HS-5 (cell line): ENCODE measurements at places on chromosomes 6 and 20.
A peak's percentile ranks its signal among the peaks of the same experiment; 100 is the strongest.

GRCh38 chr20:237489-237888 is 10.4 kb downstream of the DEFB129 start:
- no peak for DNase-seq

- DNase-seq, result no peak
Measured at GRCh38 chr20:22402550-22402949, 181.8 kb downstream of the FOXA2 start.

GRCh38 chr20:64079273-64080012 is at the start of gene RGS19:
RGS19 (minus strand) TSS chr20:64079518; CDS start chr20:64076886, 2,632 bp downstream.
- DNase-seq, result no peak

GRCh38 chr20:54231036-54231435 is 23.1 kb downstream of the PFDN4 start:
- DNase-seq, result peak; percentile 53

- no peak for DNase-seq
Measured at GRCh38 chr6:111278731-111279130, 191.4 kb downstream of the SLC16A10 start.

DNA sequence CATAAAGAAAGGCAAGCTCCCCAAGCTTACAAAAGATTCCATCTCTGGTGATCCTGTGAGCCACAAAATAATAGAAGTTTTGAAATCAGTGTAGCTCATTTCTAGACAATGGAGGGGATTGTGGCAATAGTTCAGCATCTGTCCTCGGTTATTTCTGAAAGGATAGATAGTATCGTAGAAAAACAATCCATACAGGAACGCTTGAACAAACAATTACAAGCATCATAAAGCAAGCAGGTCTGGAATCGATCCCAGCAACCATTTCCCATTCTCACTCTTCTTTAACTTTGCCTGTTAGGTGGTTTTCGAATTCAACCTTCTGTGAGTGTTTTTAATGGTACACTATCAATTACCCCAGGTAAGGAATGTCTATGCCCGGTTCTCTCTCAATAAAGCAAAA is 931.1 kb downstream of the KIF16B start:
- no peak for DNase-seq

DNA sequence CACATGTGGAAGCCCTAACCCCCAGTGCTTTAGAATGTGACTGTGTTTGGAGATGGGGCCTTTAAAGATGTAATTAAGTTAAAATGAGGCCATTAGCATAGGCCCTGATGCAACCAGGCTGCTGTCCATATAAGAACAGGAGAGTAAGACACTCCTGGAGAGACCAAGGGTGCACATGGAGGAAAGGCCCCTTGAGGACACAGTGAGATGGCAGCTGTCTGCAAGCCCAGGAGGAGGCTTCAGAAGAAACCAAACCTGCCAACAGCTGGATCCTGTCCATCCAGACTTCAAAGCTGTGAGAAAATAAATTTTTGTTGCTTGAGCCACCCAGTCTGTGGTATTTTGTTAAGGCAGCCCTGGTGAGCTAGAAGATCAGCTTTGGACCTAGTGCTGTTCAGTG is 16.8 kb upstream of the SNRPB2 start:
- DNase-seq, result no peak

GRCh38 chr6:110520992-110521543 is 44.7 kb upstream of the SLC22A16 start:
- DNase-seq, result no peak
